Naive thymus-derived CD8-positive, alpha-beta T cell (primary cell): ENCODE measurements at places on chromosomes 11 and 22. TPM values are rescaled to one million over a fixed set of nuclear protein-coding genes. Genes with fewer than 3 reads are reported as not detected.

Gene PHOX2A
- total RNA-seq = not detected

Gene ANO9
- total RNA-seq = 78.6 TPM

Gene OR51B4
- total RNA-seq = not detected

- no peaks in the 10 kb centered on the region for H3K36me3 ChIP-seq
- peak overlapping the region; percentile 50 for H3K4me3 ChIP-seq
- H3K27me3 ChIP-seq = no peaks in the 10 kb centered on the region
- peaks cover 28% of the 10 kb centered on the region for H3K4me1 ChIP-seq
Measured at GRCh38 chr22:38735465-38736256, 20.1 kb downstream of the SUN2 start.

DNA sequence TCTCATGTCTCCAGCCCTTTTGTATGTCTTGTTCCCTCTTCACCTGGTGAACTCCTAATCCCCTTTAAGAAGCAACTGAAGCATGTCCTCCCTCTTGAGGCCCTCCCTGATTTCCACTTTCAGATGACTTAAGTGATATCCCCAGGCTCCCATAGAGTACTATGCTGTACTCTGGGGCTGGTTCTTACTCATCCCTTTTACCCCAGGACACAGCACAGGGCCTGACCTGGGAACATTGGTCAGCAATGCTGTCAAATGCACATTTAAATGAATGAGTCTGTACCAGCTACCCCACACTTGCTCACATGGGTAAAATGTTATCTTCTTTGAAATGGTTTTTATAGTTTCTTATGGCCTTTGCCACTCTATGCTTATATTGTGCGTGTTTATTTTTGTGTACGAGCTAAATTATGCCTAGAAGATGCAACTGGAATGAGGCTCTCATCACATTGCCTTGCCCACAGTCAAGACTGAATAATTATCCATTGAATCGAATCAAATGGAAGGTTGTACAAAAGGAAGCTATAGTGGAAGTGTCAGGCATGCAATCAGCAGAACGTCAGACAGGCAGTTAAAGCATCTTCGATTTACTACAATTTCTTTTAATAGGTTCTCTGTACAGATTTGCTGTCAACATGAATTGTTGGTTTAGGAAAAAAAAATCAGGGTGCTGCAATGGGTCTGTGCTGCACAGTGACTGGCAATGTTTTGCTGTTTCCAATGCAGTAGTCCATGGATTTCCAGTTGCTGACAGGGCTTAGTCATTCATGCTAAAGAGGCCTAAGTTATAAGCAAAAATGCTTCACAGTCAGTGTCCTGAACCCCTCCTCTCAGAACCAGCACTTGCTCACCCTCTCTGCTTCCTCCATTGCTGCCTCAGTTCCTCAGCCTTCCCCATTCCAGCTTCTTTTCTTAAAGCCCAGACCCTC, 79.5 kb downstream of the PARVA start:
- no peaks in the 10 kb centered on the region for H3K4me1 ChIP-seq
- H3K27me3 ChIP-seq = no peaks in the 10 kb centered on the region

DNA sequence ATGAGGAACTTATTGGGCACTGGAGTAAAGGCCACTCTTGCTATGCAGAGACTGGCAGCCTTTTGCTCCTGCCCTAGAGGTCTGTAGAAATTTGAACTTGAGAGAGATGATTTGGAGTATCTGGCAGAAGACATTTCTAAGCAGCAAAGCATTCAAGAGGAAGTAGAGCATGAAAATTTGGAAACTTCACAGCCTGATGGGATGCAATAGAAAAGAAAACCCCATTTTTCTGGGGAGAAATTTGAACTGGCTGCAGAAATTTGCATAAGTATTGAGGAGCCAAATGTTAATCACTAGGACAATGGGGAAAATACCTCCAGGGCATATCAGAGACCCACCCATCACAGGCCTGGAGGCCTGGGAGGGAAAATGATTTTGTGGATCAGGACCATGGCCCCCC, 29.9 kb upstream of the CD44 start:
- no peak overlapping the region for H3K4me3 ChIP-seq
- peaks cover 74% of the 10 kb centered on the region for H3K4me1 ChIP-seq
- no peaks in the 10 kb centered on the region for H3K27me3 ChIP-seq
- H3K36me3 ChIP-seq = no peaks in the 10 kb centered on the region

DNA sequence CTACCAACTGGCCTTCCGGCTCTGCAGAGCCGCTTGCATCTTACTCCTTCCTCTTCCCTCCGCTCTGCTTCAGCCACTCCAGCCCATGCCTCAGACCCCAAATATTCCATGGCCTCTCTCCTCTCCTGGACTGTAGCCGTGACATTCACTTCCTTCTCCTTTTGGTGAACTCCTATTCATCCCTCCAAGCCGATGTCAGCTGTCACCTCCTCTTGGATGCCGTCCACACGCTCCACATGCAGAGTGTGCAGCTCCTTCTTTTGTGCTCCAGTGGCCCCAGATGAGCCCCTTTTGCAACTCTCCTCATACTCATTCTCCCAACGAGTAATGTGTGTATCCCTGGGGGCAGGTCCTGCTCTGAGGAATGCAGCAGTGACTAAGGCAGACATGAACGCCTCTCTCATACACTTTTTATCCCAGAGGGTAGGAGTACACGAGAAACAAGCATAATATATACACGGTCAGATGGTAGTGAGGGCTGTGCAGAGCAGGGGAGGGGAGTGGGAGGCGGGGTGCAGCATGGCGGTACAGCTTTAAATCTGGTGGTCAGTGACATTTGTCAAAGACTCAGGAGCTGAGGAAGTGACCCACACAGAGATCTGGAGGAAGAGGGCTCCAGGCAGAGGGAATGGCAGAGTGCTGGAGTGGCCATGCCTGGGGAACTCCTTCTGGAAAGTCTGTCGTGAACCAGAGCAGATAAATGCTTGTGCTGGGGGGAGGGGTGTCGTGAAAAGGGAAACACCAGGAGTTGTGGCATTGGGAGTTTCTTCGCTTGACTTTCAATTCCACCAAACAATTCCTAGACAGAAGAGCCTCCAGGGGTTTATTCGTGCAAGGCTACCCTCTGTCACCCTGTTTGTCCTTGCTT, 83.8 kb upstream of the ATXN10 start:
- H3K4me1 ChIP-seq = peaks cover 13% of the 10 kb centered on the region
- H3K27me3 ChIP-seq = peaks cover 4% of the 10 kb centered on the region
- no peak for DNase-seq
- no peak overlapping the region for H3K27ac ChIP-seq
- peaks cover 4% of the 10 kb centered on the region for H3K36me3 ChIP-seq

DNA sequence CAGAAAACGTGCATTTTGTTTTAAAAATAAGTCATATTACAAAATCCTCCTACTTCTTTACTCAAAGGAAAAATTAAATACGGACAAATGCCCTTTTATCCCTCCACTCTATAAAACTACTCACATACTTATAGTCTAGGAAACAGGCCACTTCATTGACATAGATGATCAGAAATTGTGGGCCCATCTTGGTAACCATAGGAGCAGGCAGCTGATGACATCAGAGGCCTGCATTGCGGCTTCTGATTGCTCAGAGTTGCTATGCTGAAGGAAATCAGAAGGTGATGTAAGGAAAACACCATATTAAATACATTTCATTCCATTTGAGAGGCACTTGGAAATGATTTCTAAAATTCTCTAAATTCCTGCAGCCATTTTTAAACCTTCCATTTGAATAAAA, 27.0 kb downstream of the FAM76B start:
- no peak for DNase-seq
- H3K4me3 ChIP-seq = no peak overlapping the region
- H3K27me3 ChIP-seq = peaks cover 4% of the 10 kb centered on the region

DNA sequence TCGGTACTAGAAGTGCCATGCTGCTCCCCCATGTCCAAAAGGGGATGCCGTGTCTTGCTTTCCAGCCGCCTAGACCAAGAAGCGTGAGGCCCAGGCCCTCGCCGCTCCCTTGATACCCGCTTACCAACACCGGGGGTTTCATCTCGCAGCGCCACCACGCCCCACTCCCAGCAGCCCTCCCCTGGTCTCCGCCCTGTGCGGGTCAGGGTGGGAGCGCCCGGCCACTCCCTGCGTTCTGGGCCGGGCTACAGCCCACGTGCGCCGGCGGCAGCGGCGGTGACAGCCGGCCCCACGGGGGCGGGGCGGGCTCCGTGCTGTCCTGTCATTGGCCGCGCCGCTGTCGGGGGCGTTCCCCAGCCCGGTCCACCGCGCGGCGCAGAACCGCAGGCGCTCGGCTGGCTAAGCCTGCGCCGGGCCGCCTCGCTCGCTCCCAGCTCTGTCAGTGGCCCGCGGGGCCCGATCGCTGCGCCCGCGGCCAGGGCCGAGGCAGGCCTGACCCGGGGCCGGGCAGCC, at the start of gene MICAL2:
MICAL2 (plus strand) TSS at position 390 of the 513 bp plus-strand sequence. CDS start 51,566 bp downstream, outside the sequence.
- DNase-seq = peak; percentile 73
- H3K27me3 ChIP-seq = no peaks in the 10 kb centered on the region
- H3K4me3 ChIP-seq = peak within 1 kb of the TSS; percentile 82
- H3K27ac ChIP-seq = peak within 1 kb of the TSS; percentile 78
